ENCODE measurements at places on chromosomes 6 and 20. TPM values are rescaled to one million over a fixed set of nuclear protein-coding genes. Genes with fewer than 3 reads are reported as not detected.

GRCh38 chr6:155216312-155217046 is 47.3 kb upstream of the CLDN20 start:
- DNase-seq: no peak

GRCh38 chr6:33869121-33869520 is 65.3 kb upstream of the MLN start:
- no peak for DNase-seq

DNA sequence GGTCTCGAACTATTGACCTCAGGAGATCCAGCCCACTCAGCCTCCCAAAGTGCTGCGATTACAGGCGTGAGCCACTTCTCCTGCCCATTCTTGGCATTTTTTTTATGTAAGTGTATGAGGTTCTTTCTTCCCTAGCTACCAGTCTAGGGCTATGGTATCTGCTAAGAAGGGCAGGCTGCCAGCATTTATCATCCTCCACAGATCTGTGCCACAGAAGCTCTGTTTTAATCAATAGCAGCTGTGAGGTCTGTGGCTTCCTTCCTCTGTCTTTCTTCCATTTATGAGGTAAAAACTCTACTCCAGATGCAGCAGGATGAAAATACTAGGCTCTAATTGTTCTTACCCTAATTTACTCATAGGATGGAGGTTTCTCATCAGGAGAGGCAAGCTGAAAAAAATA is 1382.4 kb upstream of the ADGRB3 start:
- DNase-seq: no peak

DNA sequence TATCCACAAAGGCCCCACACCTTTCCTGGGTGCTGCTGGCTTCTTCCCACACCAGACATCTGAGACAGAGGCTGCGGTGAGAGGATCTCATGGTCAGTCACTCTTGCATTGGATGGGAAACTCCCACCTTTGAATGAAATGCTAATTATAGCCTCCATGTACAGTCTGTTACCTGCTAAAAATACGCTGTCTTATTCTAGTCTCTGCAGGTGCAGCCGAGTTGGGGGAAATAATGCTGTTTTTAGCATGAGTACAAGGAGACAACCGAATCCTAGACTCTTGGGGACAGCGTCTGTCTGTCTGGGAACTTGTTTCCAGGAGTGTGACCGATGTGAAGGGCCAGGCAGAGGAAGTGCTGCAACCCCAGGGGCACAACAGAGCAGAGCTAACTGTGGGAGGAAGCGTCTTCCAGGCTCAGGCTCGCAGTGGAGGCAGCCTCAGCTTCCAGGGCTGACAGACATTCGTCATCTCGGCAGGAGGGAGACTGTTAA is 286.2 kb downstream of the PREX1 start:
- no peak for DNase-seq

DNA sequence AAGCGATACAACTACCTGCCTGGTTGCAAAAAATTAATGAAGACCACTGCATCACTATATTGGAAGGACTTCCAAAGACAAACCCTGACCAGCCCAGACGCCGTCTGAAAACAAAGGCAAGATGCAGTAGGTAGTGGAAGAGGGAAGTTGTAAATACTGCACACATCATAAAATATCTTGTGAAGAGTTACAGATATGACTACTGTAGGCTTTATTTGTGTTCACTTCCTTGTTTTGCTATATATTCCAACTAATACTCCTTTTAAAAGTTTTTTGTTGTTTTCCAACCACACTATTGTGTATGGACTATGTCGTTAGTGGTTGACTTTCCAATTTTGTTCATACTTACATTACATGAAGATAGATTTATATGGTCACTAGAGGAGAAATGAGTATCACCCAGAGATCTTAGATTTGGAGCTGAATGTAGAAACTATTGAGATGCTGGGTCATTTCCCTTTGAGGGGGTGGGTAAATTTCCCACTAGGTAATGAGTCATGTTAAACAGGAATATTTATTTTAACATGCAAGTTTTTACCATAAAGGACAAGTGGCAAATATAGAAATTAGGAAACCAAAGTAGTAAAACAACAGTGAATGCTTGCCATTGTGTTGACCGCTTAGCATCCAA is 16.6 kb upstream of the TXLNB start:
- no peak for DNase-seq

- DNase-seq: no peak
Observed at GRCh38 chr20:9290331-9290730, 221.4 kb downstream of the PLCB4 start.

- DNase-seq: no peak
Observed at GRCh38 chr6:121697921-121698320, 262.5 kb downstream of the GJA1 start.

FAM217A gene
- not detected for total RNA-seq

SCUBE3 gene
- 1.0 TPM for total RNA-seq

BHLHE23 gene
- 0.38 TPM for total RNA-seq

OLIG3 gene
- total RNA-seq: 0.60 TPM

TCP11 gene
- not detected for total RNA-seq
